A549 (cell line): ENCODE measurements at places on chromosomes 2 and 18. TPM values are rescaled to one million over a fixed set of nuclear protein-coding genes. Genes with fewer than 3 reads are reported as not detected.

- no peak for DNase-seq
Measured at GRCh38 chr2:167475791-167476190, 587.5 kb downstream of the XIRP2 start.

Gene SPOPL
- 7.2 to 8.2 TPM (median 7.4 TPM) in 3 replicates for polyA plus RNA-seq

GRCh38 chr2:54403512-54404238, 52.5 kb upstream of the SPTBN1 start:
- DNase-seq, result no peak

- no peak for DNase-seq
Measured at GRCh38 chr2:120869036-120869729, 133.5 kb downstream of the GLI2 start.

DNA sequence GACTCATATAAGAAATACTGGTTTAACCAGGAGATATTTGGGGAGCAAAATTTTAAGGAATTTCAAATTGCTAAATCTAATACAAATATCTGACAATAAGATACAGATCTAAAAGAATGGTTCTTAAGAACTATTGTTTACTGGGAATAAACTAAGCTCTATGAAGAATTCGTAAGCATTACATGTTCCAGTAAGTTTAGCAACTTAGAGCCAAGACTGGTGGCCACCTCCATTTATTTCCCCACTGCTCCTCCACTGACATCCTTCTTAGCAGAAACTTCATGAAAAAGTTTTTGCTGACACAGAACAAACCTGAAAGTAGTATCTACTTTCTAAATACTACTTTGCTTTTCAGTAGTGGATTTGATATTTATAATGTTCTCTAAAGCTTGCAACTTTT, 83.0 kb downstream of the ACSL3 start:
- no peak for DNase-seq

Gene ELOA2
- polyA plus RNA-seq, result not detected in 3 replicates

Gene ADGRF3
- polyA plus RNA-seq, result 0.12 to 0.80 TPM (median 0.38 TPM) in 3 replicates

Gene OTX1
- 1.9 to 2.5 TPM (median 2.0 TPM) in 3 replicates for polyA plus RNA-seq

DNA sequence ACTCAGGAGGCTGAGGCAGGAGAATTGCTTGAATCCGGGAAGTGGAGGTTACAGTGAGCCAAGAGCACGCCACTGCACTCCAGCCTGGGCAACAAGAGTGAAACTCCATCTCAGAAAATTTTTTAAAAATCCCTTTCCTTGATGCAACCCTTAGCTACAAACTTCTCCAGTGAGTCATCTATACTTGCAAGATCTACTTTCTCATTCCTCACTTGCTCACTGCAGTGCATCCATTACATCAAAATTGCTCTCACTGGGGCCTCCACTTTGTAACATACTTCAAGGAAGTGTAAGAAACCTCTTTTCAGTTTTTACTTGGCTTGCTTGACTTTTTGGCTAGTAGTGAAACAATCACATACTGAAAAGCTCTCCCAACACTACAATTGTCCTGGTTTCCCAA, 65.3 kb downstream of the REEP1 start:
- DNase-seq, result no peak

DNA sequence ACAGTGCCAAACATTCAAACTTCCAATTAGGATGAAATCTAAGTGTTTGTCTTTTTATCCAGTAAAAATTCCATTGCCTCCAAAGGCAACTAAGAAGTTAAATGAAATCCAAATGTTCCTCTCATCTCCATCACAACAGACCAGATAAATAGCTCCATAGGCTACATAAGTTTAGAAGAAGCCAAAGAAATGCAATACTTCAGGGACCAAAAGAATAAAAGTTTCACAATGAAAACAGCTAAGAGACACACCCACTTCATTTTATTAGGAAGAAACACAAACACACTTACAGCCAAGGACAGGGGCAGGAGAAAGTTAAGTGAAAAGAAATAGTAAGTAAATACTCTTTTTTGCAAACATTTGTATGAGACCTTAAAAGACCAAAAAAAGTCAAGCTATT, 88.5 kb upstream of the CCDC150 start:
- no peak for DNase-seq

DNA sequence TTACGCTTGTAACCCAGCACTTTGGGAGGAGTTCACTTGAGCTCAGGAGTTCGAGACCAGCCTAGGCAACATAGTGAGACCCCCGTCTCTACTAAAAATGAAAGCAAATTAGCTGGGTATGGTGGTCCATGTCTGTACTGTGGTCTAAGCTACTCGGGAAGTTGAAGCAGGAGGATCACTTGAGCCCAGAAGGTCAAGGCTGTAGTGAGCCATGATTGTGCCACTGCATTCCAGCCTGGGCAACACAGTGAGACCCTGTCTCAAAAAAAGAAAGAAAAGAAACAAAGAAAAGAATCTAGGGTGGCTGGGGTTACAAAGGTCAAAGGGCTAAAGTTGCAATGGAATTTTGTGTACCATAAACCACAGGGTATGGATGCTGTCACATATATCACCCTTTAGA, 41.3 kb downstream of the KIF3C start:
- no peak for DNase-seq
